ENCODE measurements at places on chromosomes 12 and 14. TPM values are rescaled to one million over a fixed set of nuclear protein-coding genes. Genes with fewer than 3 reads are reported as not detected.
A peak's percentile ranks its signal among the peaks of the same experiment; 100 is the strongest.

CCDC38 gene
- polyA plus RNA-seq, result 1.1 TPM

DNA sequence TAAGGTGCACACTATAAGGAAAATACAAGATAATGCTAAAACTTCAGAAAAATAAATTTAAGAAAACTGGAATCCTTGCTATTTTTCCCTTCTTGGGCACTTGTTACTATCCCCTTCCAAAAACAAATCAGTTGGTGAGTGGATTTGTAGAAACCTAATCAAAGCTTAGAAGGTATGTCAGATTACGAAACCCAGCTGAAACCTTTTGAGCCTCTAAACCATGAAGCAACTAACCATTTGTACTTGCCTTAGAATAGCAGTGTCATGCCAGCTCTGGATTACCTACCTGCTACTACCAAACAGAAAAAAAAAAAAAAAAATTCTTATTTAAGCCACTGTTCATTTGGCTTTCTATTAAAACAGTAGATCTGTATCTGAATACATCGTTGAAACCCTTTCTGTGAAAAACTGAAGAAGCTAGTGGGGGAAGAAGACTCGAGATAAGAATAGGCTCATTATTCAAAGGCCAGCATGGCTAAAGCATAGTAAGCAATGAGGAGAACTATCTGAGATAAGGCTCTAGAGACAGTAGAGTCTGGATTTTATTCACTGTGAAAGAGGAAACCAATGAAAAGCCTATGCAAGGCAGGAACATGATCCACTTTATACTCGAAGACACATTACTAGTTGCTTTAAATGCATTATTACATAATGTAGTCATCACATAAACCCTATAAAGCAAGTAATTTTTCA, 30.2 kb downstream of the OSBPL8 start:
- no peak for DNase-seq

DNA sequence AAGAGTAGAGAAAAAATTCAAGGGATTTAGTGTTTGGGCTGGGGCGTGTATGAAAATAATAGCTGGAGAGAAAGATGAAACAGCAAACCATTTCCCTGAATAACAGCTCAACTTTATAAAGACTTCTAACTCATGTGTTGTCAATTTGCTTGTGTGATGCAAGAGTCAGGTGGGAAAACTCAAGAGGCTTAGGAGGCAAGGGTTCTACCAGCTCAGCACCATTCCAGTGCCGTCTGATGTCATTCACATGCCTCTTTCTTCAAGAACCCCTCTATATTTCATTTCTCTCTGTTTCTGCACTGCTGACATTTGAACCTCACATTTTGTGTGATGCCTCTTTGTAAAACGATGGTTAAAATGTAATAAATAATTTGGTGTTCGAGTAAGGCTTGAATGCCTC, 192.2 kb downstream of the PRKD1 start:
- DNase-seq, result no peak

- no peak for DNase-seq
Measured at GRCh38 chr14:21100931-21101330, at the start of gene TMEM253. TSS of gene TMEM253 (plus strand) at chr14:21101066. CDS start at chr14:21101344, 278 bp downstream.

- DNase-seq, result no peak
Measured at GRCh38 chr12:75585330-75585729, 73.9 kb upstream of the KRR1 start.

TEX52 gene
- polyA plus RNA-seq, result 3.1 TPM

DNA sequence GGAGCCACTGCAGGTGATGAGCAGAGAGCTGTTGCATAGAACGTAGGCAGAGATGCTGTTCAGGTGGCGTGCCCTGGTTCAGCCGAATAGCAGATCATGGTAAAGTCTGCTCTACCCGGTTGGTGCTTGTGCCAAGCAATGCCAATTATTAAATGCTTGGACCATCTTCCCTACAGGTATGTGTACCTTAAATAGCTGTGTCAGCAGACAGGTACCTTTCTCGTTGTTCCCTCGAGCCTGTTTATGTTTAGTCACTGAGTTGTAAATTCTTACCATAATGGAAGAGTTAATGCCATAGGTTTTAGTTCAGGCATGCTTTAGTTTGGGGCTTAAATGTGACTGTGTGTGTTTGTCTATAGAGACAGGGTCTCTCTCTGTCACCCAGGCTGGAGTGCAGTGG, 112.5 kb upstream of the CPM start:
- DNase-seq, result no peak

DNA sequence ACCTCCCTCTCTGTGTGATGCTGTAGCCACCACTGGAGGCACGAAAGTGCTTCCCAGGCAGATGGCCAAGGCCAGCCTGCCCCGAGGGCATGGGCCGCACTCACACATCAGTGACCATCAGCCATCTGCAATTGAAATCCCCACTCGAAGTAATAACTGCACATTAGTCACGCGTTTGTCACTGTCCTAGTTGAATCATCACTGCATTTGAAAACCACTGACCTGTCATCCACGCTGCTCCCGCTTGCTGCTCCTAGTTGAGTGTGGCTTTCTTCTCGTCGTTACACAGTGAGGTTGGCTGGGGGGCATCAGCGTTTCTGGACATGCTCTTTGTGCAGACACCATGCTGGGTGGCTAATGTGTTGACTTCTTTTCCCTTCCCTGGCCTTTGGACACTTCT, 176.1 kb downstream of the ADGRD1 start:
- no peak for DNase-seq

DNA sequence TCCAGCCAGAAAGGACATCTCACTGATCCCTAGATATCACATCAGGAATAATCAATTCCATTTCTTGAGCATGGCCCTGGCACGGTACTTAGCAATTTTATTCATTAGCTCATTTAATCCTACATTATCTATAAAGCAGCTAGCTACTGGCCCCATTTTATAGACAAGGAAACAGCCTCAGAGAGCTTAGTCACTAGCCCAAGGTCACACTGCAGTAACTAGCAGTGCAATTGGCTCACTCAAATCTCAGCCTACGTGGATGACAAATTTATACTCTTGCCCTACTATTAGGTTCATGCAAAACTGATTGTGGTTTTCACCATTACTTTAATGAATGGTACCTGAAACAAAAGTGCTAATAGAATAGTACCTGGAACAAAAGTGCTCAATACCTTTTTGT, 41.7 kb downstream of the NUAK1 start:
- no peak for DNase-seq

DNA sequence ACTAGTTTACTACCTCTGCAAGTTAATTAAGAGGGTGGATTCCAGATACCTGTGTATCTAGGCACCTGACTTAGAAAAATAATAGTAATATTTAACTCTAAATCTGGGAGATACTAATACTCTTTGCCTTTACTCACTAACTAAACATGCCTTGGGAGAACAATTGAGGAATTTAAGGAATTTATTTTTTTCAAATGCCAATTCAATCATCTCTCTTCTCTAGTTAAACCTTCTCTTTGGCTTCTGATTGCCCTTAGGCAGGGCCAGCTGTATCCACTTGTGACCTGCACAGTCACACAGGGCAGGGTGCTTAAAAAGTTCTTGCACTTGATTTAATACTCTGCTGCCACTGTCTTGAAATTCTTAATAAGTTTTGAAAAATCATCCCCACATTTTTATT, 142.4 kb downstream of the PLCZ1 start:
- DNase-seq, result no peak

GRCh38 chr12:54853933-54854538, at the start of gene MUCL1:
TSS of gene MUCL1 (plus strand) at chr12:54854516. CDS start at chr12:54854583, 67 bp downstream.
- peak; percentile 31 for DNase-seq

- no peak for DNase-seq
Measured at GRCh38 chr12:1518591-1519516, 75.5 kb downstream of the FBXL14 start.

KERA gene
- polyA plus RNA-seq, result not detected

DNA sequence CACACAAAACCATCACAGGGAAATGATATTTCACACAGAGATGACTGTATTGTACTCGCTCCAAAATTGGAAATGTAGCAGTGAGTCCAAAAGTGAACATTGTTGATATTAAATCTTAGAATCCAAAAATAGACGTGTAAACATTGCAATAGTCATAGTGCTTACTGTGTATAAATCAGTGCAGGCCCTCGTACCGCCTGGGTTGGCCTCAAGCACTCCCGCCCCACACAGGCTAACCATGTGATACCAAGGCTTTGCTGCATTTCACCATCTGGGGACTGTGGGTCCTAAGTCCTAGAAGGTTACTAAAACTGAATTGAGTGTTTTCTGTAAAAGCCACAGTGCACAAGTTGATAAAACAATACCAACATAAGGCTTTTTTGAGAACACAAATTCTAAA, 107.3 kb downstream of the PPP2R5E start:
- DNase-seq, result no peak

TGM1 gene
- 2.3 TPM for polyA plus RNA-seq

- no peak for DNase-seq
Measured at GRCh38 chr12:47707905-47708543, 2.2 kb upstream of the RPAP3 start.

GRCh38 chr12:107325075-107325608, 231.8 kb upstream of the CRY1 start:
- no peak for DNase-seq

DNA sequence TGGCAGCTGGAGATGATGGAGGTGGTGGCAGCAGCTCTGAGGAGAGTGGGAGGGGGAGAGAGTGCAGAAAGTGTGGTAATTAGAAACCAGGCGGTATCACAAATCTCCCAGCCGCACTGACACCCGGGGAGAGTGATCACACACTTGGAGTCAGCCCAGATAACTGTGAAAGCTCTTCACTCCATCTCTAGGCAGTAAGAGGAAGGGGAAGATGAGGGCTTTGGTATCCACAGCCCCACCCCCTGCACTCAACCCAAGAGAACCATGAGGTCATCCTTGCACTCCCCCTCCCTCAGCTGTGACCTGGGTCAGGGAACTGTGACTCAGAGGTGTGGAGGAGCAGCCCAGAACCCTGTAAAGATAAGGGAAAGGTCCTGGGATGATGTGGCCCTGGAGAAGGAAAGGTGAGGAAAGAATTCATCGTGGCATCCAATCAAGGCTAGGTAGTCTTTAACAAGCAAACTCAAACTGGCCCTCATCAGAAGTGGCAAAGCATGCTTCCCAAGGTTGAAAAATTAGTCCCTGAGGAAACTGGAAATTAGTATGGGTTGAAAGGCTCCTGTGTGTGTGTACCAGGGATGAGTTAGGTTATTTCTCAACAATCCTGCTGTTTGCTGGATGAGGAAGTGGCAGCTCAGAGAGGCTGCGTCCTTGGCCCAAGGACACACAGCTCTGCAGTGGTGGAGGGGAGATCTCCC, 111.0 kb upstream of the LHX5 start:
- peak; percentile 43 for DNase-seq

DNA sequence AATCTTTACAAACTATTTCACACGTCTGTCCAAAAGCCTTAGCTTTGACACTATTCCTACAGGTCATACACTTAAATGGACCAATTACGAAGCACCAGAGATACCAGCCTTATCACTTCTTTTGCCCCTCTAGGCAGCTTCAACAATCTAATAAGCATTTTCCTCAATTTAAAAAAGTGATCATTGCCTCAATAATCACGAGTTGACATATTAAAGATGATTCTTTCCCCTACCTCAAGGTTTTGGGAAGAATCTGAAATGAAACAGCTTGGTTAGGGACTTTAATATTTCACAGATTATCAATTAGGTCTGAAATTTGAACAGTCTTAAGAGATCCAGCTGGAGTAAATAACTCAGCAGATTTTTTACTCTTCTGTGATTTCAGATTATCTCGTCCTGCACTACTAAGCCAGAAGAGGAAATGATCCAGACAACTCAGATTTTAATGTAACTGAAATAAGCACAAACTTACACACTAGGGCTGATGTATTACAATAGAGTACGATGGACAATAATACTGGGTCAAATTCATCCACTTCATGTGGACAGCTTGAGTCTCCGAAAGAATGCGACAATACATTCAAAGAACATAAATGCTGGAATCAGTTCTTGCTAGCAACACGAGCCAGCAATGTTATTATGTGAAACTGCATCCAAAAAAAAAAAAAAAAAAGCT, 15.9 kb downstream of the UBE2N start:
- DNase-seq, result no peak

GRCh38 chr12:101789171-101789570, 41.6 kb downstream of the GNPTAB start:
- no peak for DNase-seq

PLEKHA5 gene
- 123 TPM for polyA plus RNA-seq

PSME1 gene
- 191 TPM for polyA plus RNA-seq

IFNG-AS1 gene
- 0.28 TPM for polyA plus RNA-seq

MYH6 gene
- polyA plus RNA-seq, result 0.13 TPM

INHBC gene
- 0.27 TPM for polyA plus RNA-seq

DNA sequence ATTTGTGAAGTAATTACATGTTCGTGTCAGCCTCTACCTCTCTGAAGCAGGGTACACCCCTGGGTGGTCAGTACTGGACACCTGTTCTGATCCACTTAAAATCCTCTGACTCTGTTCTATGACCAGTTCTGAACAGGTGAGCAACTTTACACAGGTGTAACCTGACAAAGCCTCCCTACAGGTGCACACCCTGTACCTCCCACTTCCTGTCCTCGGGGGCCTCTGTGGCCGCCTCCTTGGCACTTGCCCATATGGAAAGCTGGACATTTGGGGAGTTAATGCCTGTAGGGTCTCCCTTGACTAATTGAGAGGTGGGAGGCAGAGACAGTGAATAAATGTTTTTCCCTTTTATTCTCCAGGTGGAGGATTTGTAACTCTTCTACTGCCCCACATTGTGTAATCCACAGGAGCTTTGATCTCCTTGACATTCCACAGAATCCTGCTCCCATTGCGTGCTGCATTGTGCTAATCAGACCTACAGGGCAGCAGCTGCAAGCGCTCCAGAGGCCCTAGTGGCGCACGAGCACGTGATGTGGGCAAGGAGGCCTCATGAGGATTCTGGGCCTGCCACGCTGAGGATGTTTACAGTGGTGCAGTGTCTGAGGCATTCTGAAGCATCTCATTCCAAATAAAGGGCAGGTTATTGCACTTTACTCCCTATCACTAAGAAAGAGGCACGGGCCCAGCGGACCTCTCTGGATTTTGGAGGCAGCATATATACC, 45.8 kb upstream of the BATF start:
- DNase-seq, result no peak

DNA sequence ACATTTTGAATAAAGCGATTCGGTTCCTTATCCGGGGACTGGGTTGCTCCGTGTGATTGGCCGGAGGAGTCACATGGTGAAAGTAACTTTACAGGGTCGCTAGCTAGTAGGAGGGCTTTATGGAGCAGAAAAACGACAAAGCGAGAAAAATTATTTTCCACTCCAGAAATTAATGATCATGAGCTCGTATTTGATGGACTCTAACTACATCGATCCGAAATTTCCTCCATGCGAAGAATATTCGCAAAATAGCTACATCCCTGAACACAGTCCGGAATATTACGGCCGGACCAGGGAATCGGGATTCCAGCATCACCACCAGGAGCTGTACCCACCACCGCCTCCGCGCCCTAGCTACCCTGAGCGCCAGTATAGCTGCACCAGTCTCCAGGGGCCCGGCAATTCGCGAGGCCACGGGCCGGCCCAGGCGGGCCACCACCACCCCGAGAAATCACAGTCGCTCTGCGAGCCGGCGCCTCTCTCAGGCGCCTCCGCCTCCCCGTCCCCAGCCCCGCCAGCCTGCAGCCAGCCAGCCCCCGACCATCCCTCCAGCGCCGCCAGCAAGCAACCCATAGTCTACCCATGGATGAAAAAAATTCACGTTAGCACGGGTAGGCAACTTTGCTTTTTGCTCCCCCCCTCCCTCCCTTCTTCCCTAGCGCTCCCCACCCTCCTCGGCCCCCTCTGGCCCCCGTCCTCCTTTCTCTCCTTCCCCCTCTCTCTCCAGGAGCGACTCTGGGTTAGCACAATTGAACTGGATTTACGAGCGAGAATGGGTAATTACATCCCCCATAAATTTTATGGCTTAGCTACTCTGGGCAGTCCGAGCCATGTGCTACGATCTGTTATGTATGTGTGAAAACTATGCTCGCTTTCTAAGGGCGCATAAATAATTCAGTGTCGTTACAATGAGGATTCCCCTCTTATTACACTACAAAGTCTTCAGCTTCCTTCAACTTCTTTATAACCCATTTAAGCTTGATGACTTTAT, at the start of gene HOXC4:
Gene HOXC4, plus strand, starts transcription at position 85 of the 991 bp plus-strand sequence. Its CDS starts 88 bp downstream, at position 173.
- peak; percentile 93 for DNase-seq

All from left kidney (tissue), 8 donors.